Cardiac muscle cell (in vitro differentiated cells and primary cell): ENCODE measurements at places on chromosomes 7 and 10.
A peak's percentile ranks its signal among the peaks of the same experiment; 100 is the strongest.

DNA sequence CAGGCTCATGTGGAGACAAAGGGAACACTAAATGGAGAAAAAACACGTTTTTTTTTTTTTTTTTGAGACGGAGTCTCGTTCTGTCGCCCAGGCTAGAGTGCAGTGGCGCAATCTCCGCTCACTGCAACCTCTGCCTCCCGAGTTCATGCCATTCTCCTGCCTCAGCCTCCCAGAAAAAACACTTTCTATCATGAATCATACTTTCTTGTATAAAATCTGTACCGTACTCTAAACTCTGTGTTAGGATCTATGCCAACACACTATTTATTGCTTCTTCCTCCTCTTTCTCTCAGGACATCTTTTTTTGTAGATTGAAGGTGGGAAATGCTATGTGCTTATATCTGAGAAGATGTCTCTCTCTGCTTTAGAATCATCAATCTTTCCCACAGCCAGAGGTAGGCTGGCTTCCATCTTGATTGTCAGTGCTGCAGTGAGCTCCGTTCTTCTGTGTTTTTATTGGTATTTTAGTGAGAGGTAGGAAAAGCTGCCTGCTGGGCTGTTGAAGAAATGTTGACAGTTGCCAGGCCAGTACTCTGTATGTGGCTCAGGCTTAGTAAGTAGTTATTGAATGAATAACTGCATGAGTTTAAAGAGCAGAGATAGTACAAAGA lies 101.1 kb downstream of the GPR85 start:
- peak; percentile 43 for DNase-seq

DNA sequence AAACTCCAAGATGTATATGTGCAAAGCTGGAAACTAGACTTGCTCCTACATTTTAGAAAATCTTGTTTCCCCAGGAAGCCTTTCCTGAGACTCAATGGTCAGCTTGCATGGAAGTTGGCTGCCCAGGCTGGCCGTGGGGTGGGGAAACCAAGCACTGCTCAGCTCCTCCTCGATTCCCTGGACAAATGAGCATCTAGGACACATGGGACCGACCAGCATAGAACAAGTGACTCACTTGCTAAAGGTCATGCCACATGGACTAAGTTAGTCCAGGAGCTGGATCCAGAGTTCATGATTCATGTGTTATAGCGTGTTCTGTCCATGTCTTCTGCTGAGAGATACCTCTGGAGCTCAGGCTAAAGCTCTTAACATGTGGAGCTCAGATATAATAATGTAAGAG lies 6.2 kb downstream of the FAM180A start:
- DNase-seq: no peak

GRCh38 chr7:149385195-149385950 lies 75.5 kb downstream of the ZNF777 start:
- no peak for DNase-seq

GRCh38 chr7:124246262-124246863 lies 213.5 kb upstream of the TMEM229A start:
- no peak for DNase-seq

GRCh38 chr10:105413997-105414396 lies 772.9 kb downstream of the SORCS3 start:
- no peak for DNase-seq

GRCh38 chr7:27616914-27617548 lies 45.7 kb downstream of the HIBADH start:
- no peak for DNase-seq

GRCh38 chr7:11297764-11298163 lies 324.1 kb downstream of the PHF14 start:
- DNase-seq: no peak

DNA sequence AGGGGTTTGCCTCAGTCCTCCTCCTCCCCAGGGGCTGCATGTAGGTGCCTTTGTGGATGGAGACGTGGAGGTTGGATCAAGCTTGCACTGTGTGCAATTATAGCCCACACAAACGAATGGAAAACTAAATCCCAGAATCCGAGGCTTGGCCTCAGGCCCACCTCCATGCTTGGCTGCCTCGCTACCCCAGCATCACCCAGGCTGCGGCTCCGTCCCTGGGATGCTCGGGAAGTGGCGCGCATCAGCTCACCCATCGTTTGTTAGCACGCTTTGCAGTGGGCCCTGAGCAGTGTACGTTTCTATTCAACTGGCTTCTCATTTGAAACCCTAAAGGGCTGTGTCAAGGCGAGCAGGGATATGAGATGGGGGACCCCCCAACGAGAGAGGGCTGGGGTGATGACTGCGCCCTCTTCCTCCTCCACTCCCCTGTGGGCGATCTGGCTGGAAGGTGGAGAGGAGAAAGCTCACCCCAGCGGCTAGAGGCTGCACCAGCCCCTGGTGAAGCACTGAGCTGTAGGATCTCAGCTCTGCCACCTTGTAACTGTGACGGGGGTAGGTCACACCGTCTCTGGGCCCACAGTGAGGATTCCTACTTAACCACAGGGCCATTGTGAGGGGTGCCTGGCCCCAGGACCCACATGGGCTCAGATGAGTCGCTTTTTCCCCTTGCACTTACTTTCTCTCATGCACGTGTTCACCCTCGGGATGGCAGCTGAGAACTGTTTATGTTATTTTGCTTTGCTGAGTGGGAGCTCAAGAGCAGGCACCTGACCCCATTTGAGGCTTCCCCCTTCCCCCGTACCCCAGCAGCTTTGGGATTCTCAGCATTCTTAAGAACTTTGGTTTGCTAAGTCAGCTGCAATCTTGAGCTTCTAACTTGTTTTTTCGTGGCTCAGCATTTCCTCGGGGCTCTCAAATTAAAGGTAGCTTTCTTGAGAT lies 12.7 kb upstream of the BTBD16 start:
- DNase-seq: peak; percentile 27

DNA sequence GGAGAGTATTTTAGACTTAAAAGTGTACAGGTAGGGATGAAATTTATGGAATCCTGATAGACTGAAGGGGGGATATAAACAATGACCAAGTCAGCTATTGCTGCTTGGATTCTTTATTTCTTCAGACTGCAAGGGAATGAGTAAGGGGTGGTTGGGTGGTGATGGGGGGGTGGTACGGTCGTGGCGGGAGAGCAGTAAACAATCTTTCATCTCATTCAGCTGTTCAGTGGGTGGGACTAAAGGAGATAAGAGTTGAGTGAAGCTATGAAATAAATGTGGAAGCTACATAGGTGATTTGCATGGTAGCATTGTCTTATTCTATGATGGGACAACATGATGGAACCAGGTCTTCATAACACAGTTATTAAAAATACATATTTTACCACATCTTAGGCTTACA lies 1.8 kb downstream of the SEPTIN7 start:
- no peak for DNase-seq
